ENCODE measurements at places on chromosomes 2 and 18.

DNA sequence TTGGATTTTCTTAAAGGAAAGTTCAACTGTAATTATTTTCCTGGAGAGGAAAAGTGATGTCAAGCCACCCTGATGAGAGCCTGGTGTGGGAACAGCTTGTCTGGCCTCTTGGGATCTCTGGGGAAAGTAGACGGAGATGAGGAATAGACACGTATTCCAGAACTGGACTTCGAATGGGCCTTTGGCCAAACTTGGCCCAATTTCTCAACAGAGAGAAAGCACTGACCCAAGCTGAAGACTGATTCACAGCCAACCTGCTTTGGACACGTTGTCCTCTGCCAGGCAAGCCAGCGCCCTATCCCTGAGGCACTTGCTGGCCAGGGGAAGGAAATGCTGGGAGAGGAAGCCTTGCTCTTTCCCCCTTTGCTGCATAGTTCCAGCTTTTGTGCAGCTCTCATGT is 70.8 kb upstream of the CTAGE1 start:
- DNase-seq: no peak
- H3K4me3 ChIP-seq: no peak overlapping the region
- no peak overlapping the region for H3K27ac ChIP-seq
- H3K4me1 ChIP-seq: no peaks in the 10 kb centered on the region
- H3K36me3 ChIP-seq: no peaks in the 10 kb centered on the region

DNA sequence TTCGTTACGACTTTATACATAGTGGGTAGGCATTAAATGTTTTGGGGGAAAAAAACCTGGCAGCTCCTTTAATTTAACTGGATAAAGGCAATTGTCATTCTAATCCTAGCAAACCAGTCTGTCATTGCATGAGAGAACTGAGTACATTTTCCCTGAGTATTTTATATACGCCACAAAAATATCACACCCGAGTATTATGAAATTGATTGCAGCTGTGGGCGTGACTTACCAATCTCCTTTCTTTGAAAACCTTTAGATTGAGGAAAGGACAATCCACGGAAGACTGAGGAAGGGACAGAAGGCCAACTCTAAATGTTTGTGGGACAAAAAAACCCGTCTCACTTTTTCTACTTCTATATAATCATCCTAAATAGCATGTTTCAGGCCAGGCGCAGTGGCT is 9.0 kb downstream of the TM4SF20 start:
- no peak overlapping the region for H3K27ac ChIP-seq
- peaks cover 2% of the 10 kb centered on the region for H3K27me3 ChIP-seq
- H3K4me3 ChIP-seq: no peak overlapping the region
- peaks cover 26% of the 10 kb centered on the region for H3K4me1 ChIP-seq
- no peaks in the 10 kb centered on the region for H3K36me3 ChIP-seq
- DNase-seq: no peak

DNA sequence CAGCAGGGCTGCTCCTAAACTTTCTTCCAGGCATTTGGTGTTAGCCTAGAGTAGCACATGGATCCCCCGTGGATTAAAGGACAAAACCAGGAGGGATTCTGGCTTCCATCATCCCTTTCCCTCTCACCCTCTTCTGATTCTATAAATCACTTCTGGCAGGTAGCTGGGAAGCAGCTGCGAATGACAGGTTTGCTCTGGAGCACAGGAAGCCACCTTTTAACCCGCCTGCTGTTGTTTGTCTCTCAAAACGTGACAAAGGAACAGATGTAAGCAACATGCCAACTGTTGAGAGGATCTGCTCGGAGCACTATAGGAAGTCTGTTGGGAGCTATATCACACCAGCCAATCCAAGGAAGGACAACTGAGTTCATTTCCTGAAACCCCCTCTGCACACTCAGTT is 101.9 kb downstream of the ACTR2 start:
- H3K27me3 ChIP-seq: no peaks in the 10 kb centered on the region
- peaks cover 2% of the 10 kb centered on the region for H3K36me3 ChIP-seq
- DNase-seq: no peak
- no peaks in the 10 kb centered on the region for H3K4me1 ChIP-seq

DNA sequence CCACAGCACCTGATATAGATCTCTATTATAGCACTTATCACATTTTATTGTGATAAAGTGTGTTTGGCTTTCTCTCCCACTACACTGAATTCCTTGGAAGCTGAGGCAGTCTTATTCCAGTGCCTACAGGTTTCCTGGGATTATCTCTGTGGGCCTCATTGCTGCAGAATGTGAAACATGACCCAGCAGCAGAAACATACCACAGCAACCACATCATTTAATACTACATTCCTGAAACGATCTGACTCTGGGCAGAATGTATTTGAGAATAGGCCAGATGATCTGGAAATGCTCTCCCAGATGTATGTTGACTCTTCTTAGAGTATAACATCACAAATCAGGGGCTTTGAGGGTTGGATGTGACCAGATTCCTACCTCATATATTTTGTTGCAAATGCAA is 323.5 kb upstream of the TANK start:
- no peak for DNase-seq
- H3K4me1 ChIP-seq: no peaks in the 10 kb centered on the region
- H3K36me3 ChIP-seq: no peaks in the 10 kb centered on the region
- peaks cover 2% of the 10 kb centered on the region for H3K27me3 ChIP-seq

DNA sequence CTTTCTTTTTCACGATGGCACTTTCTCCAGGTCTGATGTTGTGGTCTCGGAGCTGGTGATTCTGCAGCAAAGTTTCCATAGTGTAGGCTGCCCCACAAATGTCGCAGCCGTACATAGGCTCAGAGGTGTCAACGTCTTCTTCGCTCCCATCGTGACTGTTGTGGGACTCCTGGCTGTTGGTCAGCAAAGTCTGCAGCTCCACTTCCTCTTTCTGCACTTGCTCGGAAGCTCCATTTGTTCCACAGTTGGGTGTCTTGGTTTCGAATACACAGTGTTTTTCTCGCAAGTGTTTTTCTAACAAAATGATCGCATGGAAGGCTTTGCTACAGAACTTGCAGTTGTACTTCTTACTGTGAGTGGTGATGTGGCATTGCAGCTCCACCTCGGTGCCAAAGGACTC is 126.8 kb downstream of the ZNF521 start:
- no peaks in the 10 kb centered on the region for H3K27me3 ChIP-seq
- no peaks in the 10 kb centered on the region for H3K4me1 ChIP-seq
- no peak overlapping the region for H3K27ac ChIP-seq

DNA sequence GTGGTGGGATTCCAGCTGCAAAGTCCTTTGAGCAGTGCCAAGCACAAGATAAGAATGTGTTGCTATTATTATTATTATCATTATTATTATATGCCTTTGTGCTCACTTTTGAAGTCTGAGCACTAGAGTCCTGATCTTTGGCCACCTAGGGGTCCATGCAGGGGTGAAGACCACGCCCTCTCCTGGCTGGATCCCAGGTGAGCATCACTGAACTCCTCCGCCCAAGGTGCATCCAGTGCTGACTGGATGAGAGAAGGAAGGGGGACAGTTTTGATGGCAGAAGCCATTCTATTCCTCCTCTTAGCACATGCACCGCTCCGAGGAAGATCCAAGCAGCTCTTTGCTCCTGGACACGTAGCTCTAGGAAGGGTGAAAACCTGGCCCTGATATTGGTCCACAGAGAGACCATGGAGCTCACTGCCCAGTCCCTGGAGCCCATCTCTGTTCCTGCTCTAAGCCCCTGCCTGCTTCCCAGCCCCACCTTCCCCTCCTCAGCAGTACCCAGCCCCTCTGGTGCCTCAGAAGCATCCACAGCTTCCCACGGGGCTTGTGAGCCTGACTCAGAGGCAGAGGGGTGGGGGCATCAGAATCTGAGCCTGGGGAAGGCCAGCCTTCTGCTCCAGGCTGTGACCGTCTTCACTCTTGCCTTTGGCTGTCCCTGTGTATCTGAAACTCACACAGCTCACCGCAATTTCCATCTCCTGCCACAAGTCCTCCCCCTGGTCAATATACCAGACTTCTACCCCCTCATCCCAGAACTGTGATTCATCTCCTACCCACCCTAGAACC is 45.4 kb downstream of the MCFD2 start:
- H3K27ac ChIP-seq: no peak overlapping the region
- no peak overlapping the region for H3K4me3 ChIP-seq
- H3K27me3 ChIP-seq: peaks cover 7% of the 10 kb centered on the region
- H3K4me1 ChIP-seq: peaks cover 5% of the 10 kb centered on the region

DNA sequence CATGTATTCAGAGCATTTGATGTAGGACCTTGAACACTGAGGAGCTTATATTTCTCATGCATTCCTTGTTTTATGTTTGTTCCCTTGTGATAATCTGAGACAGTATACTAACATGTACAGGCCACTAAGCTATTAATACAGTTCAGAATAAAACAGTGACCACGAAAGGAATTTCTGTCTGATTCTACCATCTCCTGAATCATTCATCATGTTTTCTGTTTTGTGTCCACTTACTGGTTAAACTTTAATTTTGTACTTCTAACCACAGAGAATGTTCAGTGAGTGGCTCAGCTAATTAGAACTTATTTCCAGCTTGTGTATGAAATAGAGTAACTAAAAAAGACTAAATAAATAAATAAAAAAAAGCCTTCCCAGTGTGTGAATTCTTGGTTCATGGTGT is 110.4 kb downstream of the LRP1B start:
- H3K4me3 ChIP-seq: no peak overlapping the region
- DNase-seq: no peak
- H3K4me1 ChIP-seq: no peaks in the 10 kb centered on the region
- H3K27me3 ChIP-seq: no peaks in the 10 kb centered on the region

- H3K27ac ChIP-seq: no peak overlapping the region
- H3K4me1 ChIP-seq: no peaks in the 10 kb centered on the region
- peaks cover 5% of the 10 kb centered on the region for H3K27me3 ChIP-seq
These were observed 160.1 kb upstream of the MYCN start for GRCh38 chr2:15780234-15780633.

DNA sequence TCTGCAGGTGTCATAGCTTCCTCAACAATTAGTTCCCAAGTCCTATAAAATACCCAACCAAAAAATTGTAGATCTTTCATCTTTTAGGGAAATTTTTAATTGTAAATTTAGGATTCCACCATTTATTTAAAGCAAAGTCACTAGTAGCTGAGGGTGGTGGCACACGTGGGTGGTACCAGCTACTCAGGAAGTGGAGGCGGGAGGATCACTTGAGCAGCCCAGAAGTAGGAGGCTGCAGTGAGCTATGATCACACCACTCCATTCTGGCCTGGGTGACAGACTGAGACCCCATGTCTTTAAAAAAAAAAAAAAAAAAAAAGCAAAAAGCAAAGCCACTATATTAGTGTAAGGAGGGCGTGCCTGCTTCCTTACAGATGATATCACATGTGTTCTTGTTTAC is 60.3 kb upstream of the GREB1L start:
- DNase-seq: peak; percentile 11
- H3K4me1 ChIP-seq: peaks cover 4% of the 10 kb centered on the region
- no peak overlapping the region for H3K27ac ChIP-seq
- no peak overlapping the region for H3K4me3 ChIP-seq

DNA sequence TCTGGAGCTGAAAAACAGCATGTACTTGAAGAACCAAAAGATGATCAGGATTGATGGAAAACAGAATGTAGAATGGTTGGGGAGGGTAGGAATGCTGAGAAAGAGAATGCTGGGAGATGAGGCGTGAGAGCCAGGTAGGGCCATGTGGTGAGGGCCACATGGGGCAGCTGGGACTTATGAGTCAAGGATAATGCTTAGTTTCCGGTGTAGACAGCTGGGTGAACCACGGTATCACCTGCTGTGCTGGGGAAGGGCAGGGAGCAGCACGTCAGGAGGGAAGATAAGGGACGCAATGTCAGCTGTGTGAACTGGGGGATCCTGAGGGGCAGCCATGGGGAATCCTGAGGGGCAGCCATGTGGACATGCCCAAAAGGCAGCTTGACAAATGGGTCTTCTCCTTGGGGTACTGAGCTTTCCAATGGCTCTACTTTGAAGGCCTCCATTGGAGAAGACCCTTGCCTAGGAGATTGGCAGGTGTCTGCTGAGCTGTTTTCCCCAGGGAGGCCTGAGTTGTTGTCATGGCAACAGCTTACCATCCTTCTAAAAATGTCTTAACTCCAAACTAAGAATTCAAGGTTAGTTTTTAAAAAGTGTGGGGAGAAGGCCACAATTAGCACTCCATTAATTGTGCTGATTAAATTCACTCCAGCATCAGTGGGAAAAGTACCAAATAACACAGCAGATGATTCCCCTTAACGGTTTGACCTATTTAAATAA is 51.1 kb downstream of the MTHFD2 start:
- no peak overlapping the region for H3K27ac ChIP-seq
- H3K36me3 ChIP-seq: no peaks in the 10 kb centered on the region
- no peak for DNase-seq
- H3K4me1 ChIP-seq: no peaks in the 10 kb centered on the region

- H3K27ac ChIP-seq: no peak overlapping the region
- H3K27me3 ChIP-seq: no peaks in the 10 kb centered on the region
- no peaks in the 10 kb centered on the region for H3K4me1 ChIP-seq
- no peaks in the 10 kb centered on the region for H3K36me3 ChIP-seq
- H3K4me3 ChIP-seq: no peak overlapping the region
These were observed 87.2 kb downstream of the COBLL1 start for GRCh38 chr2:164754157-164755093.

- no peak for DNase-seq
- no peaks in the 10 kb centered on the region for H3K36me3 ChIP-seq
- H3K27me3 ChIP-seq: no peaks in the 10 kb centered on the region
- H3K4me1 ChIP-seq: no peaks in the 10 kb centered on the region
- H3K4me3 ChIP-seq: no peak overlapping the region
These were observed 278.6 kb downstream of the DSC3 start for GRCh38 chr18:30763902-30764350.

DNA sequence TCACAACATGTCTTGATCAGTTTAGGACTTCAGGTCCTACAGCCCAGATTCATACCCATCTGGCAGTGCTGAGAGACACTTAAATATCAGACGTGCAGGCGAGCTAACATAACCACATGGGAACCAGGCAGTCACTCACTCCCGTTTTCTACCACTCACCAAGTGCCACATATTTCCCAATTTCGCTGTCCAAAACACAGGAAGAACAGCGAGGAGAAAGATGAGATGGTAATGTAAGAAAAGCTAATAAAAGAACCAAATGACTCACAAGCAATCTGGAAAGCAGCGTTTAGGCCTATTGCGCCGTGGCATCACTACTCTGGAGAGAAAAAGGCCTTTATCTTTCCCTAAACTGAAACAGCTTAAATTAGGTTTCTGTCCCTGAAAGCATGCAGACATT is 647.8 kb upstream of the SLC39A10 start:
- peaks cover 2% of the 10 kb centered on the region for H3K27me3 ChIP-seq
- H3K4me1 ChIP-seq: no peaks in the 10 kb centered on the region
- no peak for DNase-seq
- H3K36me3 ChIP-seq: no peaks in the 10 kb centered on the region
- H3K4me3 ChIP-seq: no peak overlapping the region

DNA sequence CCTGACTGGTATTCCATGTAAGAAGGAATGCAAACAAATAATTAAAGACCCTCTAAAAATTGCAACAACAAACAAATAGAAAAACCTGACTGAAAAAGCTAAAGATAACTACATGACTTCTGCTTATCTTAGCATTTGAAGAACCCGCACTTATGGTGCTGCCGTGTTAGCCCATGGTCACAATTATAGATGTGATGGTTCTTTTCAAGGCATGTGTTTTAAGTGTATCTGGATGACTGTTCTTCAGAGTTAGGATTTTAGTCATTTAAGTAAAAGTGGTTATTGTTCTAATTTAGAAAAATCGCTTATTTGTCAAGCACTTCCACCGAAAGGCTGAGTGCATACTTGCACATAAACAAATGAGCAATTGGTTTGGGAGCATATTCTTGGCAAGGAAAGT is 77.3 kb downstream of the CPS1 start:
- no peaks in the 10 kb centered on the region for H3K27me3 ChIP-seq
- no peak overlapping the region for H3K27ac ChIP-seq
- no peak for DNase-seq
- no peaks in the 10 kb centered on the region for H3K36me3 ChIP-seq
- H3K4me3 ChIP-seq: no peak overlapping the region

- H3K27me3 ChIP-seq: no peaks in the 10 kb centered on the region
- no peak for DNase-seq
These were observed 226.3 kb downstream of the KIAA1328 start for GRCh38 chr18:37055137-37055802.
